Kidney tubule cell (primary cell): ENCODE measurements at places on chromosomes 7 and 10.

DNA sequence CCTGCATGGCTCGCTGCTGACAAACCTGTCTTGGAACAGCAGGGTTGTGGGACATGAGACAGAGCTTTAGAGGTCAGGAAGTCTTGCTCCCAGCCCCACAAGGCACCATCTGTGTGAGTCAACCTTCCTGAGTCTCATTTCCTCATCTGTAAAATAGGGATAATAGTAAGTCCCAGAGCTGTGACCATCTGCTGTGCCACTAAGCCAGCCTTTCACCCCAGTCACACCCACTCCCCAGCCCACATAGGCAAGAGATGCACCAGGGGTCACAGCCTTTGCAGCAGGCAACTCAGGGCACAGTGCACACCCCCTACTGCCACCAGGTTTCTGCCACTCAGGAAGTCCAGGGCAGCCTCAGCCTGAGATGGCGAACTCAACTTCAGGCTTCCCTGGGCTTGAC, 29.4 kb upstream of the CDH23 start:
- peak; percentile 43 for DNase-seq

GRCh38 chr10:132162021-132162531, 24.7 kb upstream of the DPYSL4 start:
- DNase-seq = no peak

GRCh38 chr7:154896076-154896475, 106.8 kb downstream of the PAXIP1 start:
- no peak for DNase-seq

DNA sequence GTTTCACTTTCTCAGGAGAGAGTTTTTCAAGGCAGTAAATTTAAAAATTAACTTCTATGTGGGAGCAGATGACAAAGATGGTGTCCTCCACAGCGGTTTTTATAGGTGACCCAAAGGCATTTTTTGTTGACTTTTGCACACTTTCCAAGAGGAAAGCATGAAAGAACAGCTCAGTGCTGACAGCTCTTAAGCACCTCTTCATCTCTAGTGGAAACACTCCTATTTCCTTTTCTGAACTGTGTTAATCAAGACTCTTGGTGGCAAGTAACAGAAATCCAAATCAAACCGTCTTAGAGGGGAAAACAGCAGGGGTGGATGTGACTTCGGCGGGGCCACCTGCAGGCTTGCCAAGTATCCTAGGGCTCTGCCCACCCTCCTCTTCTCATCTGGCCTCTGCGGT, 71.8 kb upstream of the GATA3 start:
- DNase-seq = no peak

GRCh38 chr7:3437467-3437866, 136.4 kb downstream of the SDK1 start:
- no peak for DNase-seq

DNA sequence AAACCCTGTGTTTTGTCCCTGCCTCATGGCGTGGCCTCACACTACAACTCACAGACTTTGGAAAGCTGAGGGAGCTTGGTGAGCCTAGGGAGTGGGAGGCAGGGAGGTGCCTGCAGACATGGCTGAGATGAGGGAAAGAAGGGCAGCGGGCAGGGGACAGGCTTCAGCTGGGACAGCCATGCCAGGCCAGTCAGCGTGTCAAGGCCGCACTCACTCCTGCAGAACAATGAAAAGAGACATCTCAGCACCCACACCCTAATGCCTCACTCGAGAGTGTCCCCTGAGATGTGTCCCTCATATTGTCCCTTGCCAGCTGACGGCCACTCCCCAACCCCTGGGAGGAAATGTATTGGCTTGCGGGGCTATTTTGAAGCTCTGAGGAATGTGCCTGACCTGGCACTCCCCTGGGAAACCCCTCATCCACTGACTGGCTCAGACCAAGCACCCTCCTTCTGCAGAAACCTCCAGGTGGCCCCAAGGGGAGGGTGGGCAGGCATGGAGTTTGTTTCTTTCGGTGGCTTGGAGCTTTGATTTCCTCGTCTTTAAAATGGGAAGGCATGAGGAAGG, 31.6 kb downstream of the SH3PXD2A start:
- DNase-seq = no peak

DNA sequence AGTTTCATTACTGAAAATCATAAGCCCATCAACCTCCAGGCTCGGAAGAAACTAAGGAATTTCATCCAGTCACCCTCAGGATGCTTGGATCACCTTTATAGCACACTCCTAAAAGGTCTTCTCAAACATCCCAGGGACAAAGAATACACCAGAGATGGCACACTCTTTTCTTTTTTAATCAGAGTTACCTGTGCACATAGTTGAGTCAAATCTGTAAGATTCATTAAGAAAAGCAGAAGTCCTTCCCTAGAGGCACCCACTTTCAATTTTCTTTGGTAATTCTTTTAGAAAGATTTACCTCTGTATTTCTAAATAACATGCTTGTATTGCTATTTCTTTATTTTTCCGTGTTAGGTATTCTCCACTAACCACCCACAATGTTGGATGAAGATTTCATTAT, 50.6 kb upstream of the IL6 start:
- no peak for DNase-seq

GRCh38 chr7:38398725-38399321, 125.4 kb upstream of the TARP start:
- DNase-seq = peak; percentile 47

GRCh38 chr10:89887830-89888229, 186.4 kb downstream of the KIF20B start:
- DNase-seq = peak; percentile 27

GRCh38 chr7:37418381-37418780, 30.3 kb downstream of the ELMO1 start:
- DNase-seq = no peak

GRCh38 chr10:24518981-24519597, 204.6 kb downstream of the ARHGAP21 start:
- DNase-seq = peak; percentile 58

GRCh38 chr7:2544541-2545188, 10.7 kb downstream of the BRAT1 start:
- no peak for DNase-seq

DNA sequence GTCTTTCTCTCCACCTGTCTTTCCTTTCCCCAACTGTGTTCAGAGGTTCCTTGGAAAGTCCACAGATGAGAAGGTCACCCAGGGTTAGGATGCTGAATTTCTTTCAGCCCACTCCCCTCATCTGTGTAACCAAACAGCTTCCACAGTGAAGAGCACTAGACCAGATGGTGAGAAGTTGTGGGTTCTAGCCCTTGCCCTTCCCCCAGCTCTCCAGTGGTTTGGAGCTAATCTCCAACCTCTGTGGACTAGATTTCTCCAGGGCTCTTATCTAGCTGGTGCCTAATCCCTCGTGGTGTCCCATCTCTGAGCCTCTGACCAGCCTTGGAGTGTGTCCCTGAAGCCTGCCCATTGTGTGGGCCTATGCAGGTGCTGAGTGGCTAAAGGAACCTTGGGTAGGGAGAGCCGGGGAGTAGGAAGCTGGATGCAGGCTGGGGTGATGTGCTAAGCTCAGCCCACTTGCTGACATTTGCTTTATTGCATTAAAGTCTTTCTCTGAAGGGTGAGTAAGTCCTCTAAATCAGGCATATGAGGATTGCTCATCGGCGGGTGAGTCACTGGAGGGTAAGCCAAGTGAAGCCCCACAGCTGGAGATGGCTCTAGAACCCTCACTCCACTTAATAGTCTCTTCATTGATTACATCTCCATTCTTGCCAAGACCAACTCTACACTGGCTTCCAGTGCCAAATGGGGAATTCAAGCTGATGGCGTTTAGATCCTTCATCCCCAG, 14.9 kb downstream of the DUSP5 start:
- DNase-seq = peak; percentile 92

- no peak for DNase-seq
Measured at GRCh38 chr7:71343039-71343438, 211.1 kb downstream of the GALNT17 start.

- DNase-seq = no peak
Measured at GRCh38 chr7:44291066-44291732, 34.2 kb downstream of the CAMK2B start.

- no peak for DNase-seq
Measured at GRCh38 chr7:1284743-1285458, 52.2 kb downstream of the UNCX start.

- no peak for DNase-seq
Measured at GRCh38 chr7:135445690-135446089, 64.2 kb downstream of the CNOT4 start.

DNA sequence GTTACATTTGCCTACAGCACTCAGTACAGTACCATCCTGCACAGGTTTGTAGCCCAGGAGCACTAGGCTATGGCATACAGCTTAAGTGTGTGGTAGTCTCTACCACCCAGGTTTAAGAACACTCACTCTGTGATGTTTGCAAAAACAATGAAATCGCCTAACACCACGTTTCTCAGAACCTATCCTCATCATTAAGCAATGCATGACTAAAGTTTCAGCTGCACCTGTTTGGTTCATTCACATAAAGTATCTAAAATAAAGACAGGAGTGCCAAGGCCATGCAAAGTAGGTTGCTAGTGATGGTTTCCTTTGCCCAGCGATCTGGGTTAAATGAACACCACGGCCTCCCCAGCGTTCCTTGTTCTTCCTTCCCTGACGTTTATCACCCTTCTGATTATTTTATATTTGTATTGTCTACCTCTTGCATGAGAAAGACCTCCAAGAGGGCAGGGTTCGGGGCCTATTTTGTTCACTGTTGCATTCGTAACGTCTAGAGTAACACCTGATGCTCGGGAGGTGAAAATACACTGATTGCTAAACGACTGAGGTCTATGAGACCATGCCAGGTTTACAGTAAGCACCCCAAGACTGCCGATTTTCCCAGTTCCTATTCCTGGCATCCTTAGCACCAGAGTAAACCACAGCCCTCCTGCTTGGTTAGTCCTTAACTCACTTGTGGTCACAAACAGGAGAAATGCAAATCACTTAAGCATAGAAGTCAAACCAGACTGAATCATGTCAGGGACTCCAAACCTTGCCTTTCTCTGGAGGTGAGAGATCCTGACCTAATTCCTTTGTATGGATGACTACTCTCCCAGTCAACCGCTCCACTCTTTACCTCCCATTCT, 204.1 kb upstream of the NFE2L3 start:
- peak; percentile 88 for DNase-seq

DNA sequence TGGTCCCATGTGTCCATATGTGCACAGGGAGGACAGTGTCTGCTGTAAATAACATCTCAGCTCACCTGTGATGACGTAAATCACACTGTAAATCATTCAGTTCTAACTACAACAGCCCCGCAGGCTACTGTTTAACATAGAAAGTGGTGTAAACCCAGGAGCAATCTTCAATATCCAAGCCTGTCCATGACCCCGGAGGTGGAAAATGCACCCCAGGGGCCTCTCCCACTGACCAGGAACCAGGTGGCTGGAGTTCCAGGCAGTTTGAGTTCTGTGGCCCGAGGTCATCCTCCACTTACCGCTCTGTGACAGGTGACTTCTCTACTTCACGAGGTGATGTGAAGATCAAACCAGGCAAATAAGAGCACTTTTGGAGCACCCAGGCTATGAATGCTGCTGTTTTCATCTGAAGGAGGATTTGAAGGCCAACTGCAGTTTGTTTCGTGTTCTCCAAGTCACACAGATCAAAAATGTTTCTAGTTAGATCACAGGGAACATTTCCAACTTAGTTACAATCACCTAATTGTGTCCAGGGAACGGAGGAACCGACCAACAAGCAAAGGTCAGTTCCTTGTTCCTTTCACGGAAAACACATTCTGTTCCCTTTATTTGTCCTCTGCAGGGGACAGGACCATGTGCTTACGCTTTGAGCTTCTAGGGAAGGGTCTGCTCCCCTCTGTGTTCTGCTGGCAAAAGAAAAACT, 131.8 kb downstream of the WDR37 start:
- no peak for DNase-seq
